ENCODE measurements at places on chromosomes 12 and 14.

- no peak for DNase-seq
Observed at GRCh38 chr14:98189944-98190343, 1082.1 kb downstream of the BCL11B start.

GRCh38 chr12:107912421-107913004 lies 138.0 kb downstream of the ASCL4 start:
- peak; percentile 24 for DNase-seq

DNA sequence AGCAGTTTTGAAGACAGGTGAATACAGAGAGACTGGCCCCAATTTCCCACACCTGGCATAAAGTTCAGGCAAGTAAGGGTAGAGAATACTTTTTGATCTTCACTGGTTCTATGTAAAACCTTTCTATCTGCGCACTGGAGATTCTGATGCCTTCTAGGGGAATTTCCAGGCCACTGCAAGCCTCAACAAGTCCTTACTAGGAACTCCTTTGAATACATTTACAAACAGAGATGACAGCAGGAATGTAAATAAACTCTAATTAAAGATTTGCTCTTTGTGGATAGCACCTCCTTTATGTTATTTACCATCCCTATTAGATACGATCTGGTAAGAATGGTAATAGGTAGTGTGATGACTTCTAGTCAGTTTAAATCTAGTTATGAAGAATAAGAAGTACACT lies 69.2 kb downstream of the NTN4 start:
- no peak for DNase-seq

- DNase-seq: no peak
Observed at GRCh38 chr12:75876832-75877762, 154.5 kb downstream of the PHLDA1 start.

GRCh38 chr12:104602406-104602805 lies 145.7 kb downstream of the CHST11 start:
- DNase-seq: no peak

Measured in inflammatory macrophage treated with lipopolysaccharide for 1 hour (primary cell).